Stomach (tissue), 19 donors: ENCODE measurements at places on chromosomes 6 and 20. TPM values are rescaled to one million over a fixed set of nuclear protein-coding genes. Genes with fewer than 3 reads are reported as not detected.

Gene PPIL6
- 4.0 TPM for polyA plus RNA-seq

GRCh38 chr20:31573555-31574321, 31.4 kb upstream of the ID1 start:
- no peaks in the 10 kb centered on the region for H3K27me3 ChIP-seq
- peak overlapping the region; percentile 59 for H3K4me3 ChIP-seq
- H3K36me3 ChIP-seq = no peaks in the 10 kb centered on the region
- peak overlapping the region; percentile 95 for H3K27ac ChIP-seq
- H3K4me1 ChIP-seq = peaks cover 48% of the 10 kb centered on the region

Gene RAET1L
- polyA plus RNA-seq = 5.0 TPM

DNA sequence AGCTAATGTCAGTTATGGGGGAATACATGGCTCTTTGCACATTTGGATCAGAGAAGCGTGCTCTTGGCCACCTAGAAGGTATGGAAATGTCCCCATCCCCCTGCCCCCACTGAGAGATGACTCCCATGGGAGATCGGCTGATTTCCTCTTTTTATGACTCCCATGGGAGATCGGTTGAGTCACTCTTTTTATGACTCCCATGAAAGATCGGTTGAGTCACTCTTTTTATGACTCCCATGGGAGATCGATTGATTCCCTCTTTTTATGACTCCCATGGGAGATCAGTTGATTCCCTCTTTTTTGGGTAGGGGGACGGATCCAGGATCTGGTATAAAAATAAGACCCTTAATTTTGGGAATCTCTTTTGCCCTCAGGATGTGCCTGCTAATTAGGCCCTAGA, 10.3 kb upstream of the TAAR9 start:
- DNase-seq = no peak
- no peaks in the 10 kb centered on the region for H3K36me3 ChIP-seq
- no peaks in the 10 kb centered on the region for H3K27me3 ChIP-seq
- peaks cover 4% of the 10 kb centered on the region for H3K4me1 ChIP-seq
- H3K27ac ChIP-seq = no peak overlapping the region
- no peak overlapping the region for H3K4me3 ChIP-seq

GRCh38 chr20:16245879-16246278, 327.4 kb downstream of the KIF16B start:
- H3K27ac ChIP-seq = no peak overlapping the region
- no peaks in the 10 kb centered on the region for H3K36me3 ChIP-seq
- no peaks in the 10 kb centered on the region for H3K27me3 ChIP-seq

- no peak overlapping the region for H3K4me3 ChIP-seq
- DNase-seq = peak; percentile 62
- no peak overlapping the region for H3K27ac ChIP-seq
- H3K4me1 ChIP-seq = peaks cover 10% of the 10 kb centered on the region
Observed at GRCh38 chr6:582370-582769, 74.5 kb downstream of the HUS1B start.

DNA sequence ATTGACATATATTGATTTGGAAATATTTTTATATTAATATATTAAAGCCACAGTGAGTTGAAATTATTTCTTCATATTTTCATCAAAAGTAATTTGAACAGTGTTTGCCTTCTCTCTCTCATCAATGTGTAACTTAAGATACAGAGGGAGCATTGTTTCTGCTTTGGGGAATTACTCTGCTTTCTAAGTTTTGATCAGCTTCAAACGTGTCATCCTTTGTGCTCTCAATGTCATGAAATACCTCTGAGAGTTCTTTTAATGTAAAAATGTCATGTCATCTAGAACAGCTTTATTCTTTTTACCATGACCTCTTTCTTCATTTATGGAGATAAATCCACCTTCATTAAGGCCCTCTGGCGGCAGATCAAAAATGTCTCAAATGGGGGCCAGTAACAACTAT, 259.4 kb upstream of the STXBP5 start:
- H3K4me1 ChIP-seq = no peaks in the 10 kb centered on the region
- no peaks in the 10 kb centered on the region for H3K36me3 ChIP-seq
- H3K27ac ChIP-seq = no peak overlapping the region
- H3K27me3 ChIP-seq = no peaks in the 10 kb centered on the region
- no peak overlapping the region for H3K4me3 ChIP-seq

DNA sequence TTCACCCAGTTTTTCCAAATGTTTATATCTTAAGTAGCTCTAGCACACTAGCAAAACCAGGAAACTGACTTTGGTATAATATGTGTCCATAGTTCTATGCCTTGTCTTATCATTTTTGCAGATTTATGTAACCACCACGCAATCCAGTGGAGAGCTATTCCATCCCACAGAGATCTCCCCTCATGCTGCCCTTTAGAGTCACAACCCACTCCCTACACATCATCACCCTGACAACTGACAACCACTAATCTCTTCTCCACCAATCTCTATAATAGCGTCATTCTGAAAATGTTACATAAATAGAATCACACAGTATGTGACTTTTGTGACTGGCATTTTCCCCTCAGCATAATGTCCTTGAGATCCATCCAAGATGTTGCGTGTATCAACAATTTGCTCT, 29.1 kb downstream of the HLA-DRB5 start:
- H3K36me3 ChIP-seq = no peaks in the 10 kb centered on the region
- H3K27ac ChIP-seq = no peak overlapping the region
- no peak for DNase-seq
- H3K4me1 ChIP-seq = no peaks in the 10 kb centered on the region
- H3K4me3 ChIP-seq = no peak overlapping the region
- no peaks in the 10 kb centered on the region for H3K27me3 ChIP-seq
